ENCODE measurements at places on chromosomes 5 and 9.

DNA sequence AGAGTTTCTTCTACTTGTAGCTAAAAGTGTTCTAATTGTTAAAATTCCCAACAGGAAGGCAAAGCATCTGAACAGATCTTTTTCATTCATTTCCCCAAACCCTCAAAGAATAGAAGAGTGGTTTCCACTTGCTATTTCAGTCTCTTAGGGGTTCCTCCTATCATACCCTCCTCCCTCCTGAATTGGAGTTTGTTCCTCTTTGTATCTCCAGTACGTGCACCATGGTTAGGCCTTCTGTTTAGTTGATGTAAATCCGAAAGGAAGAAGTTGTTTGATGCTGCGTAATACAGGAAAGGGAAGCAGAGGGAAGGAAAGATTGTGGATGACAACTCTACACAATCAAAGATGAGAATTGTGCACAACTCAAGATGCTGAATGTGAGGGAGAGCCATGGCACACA, 303.6 kb downstream of the PIK3R1 start:
- no peaks in the 10 kb centered on the region for H3K27me3 ChIP-seq
- H3K4me1 ChIP-seq: peaks cover 2% of the 10 kb centered on the region
- H3K36me3 ChIP-seq: no peaks in the 10 kb centered on the region
- DNase-seq: no peak
- no peak overlapping the region for H3K4me3 ChIP-seq

DNA sequence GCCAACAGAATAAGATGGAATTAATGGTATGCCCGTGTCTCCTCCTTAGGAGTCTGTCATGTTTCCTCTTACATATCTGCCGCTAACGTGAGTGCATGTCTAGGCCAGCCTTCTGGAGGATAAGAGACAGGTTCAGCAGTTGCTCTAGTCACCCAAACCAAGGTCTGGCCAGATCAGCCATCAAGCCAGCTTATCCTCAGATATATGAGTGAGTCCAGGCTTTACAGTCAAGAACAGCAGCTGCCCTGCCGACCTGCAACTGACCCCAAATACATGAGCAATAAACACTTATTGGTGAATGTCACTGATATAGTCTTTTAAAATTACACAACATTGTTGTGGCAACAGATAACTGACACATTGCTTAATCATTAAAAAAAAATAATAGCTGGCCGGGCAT, 123.5 kb downstream of the TSSK1B start:
- H3K27me3 ChIP-seq: no peaks in the 10 kb centered on the region
- H3K4me1 ChIP-seq: peaks cover 4% of the 10 kb centered on the region
- H3K27ac ChIP-seq: no peak overlapping the region
- no peaks in the 10 kb centered on the region for H3K36me3 ChIP-seq
- peak; percentile 38 for DNase-seq
- H3K4me3 ChIP-seq: no peak overlapping the region

DNA sequence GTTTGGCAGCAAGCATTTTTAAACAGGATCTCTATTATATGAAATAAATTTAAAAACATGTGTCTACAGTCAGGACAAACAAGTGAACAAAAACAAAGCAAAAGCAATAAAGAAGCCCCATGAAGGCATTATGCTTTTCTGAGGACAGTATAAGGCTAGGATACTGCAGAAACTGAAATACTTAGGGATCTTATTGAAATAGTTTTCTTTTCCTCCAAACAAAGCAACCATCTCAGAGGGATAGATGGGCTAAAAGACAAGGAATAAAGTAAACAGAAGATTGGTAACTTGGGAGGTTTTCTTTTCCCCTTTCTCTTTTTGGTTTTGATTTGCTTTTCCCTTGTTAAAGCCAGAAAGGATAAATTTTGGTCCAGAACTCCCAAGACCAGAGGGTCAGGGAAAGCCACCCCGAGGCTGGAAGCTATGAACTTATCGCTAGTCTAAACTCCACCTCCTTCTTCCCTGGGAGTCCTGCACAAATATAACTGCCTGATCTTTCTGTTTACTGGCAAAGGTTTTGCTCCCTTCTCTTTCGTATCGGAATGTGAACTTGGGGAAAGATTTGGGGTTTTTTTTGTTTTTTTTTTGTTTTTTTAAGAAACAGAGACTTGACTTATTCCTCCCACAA, 164.0 kb downstream of the GHR start:
- H3K27me3 ChIP-seq: no peaks in the 10 kb centered on the region
- no peak overlapping the region for H3K4me3 ChIP-seq
- no peak for DNase-seq
- no peaks in the 10 kb centered on the region for H3K36me3 ChIP-seq
- H3K27ac ChIP-seq: no peak overlapping the region

GRCh38 chr5:91033370-91033769, 349.7 kb downstream of the ARRDC3 start:
- H3K4me3 ChIP-seq: no peak overlapping the region
- no peaks in the 10 kb centered on the region for H3K27me3 ChIP-seq
- no peaks in the 10 kb centered on the region for H3K36me3 ChIP-seq
- no peak for DNase-seq

GRCh38 chr5:112412346-112412745, 6.7 kb downstream of the EPB41L4A start:
- no peaks in the 10 kb centered on the region for H3K27me3 ChIP-seq
- DNase-seq: no peak
- H3K36me3 ChIP-seq: no peaks in the 10 kb centered on the region
- H3K4me3 ChIP-seq: no peak overlapping the region
- peaks cover 2% of the 10 kb centered on the region for H3K4me1 ChIP-seq
- H3K27ac ChIP-seq: no peak overlapping the region

DNA sequence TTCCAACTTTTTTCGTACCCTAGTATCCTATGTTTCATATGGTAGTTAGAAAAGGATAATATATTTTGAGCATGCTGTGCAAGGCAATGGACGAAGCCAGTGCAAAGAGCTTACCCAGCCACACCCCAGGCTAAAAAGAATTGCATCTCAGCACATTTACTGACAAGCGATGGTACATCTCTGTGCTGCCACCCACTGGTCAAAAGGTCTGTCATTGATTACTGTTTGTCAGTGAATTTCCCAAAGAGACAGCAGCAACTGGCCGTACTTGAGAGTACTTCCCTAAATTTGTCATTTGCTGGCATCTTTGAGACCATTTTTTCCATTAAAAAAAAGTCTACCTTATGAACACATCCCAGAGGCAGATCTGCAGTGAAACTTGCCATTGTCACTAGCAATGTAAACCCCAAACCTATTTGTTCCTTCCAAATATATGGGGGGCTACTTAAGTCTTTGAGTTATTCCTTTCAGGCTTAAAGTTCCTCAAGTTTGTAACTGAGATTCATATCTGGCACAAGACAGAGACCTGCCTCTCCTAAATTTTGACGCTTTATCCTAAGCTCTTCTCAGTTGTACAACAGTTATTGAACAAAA, 184.3 kb downstream of the CTNND2 start:
- H3K4me1 ChIP-seq: no peaks in the 10 kb centered on the region
- no peak overlapping the region for H3K27ac ChIP-seq
- H3K36me3 ChIP-seq: no peaks in the 10 kb centered on the region

DNA sequence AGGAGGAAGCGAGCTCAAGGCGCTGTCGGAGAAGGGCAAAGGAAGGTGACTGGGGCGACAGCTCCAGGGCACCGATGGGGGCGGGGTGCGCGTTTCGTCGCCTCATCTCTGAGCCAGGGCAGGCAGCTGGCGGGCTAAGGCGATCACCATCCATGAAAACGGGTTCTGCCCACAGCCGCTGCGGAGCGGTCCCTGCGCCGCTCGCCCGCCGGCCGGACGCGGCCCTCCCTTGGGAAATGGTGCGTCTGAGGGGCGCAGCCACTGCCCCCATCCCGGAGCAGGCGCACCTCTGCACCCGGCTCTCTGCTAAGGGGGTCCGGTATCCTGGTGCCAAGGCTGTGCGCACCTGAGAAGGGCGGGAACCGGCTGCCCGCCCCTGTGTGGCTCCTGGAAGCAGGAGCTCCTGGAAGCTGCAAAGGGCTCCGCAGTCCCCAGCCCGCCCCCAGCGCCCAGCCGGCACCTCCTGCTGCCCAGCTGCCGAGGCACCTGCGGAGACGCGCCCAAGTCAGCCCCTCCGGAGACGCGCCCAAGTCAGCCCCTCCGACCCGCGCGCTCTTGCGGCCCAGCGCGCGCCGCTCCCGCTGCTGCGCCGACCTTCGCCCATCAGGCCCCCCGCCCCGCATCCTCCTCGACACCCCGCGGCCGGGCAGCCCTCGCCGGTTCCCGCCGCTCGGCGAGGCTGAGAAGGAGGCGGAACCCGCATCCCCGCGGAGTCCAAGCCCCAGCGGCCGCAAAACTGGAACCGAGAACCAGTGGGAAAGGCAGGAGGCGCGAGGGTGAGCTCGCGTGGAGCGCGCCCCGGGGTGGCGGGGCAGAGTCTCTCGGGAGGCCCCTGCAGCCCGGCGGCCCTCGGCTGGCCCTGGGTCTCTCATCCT, 757 bp downstream of the ANKRD34B start:
- no peak overlapping the region for H3K27ac ChIP-seq
- peaks cover 29% of the 10 kb centered on the region for H3K27me3 ChIP-seq
- H3K36me3 ChIP-seq: no peaks in the 10 kb centered on the region
- peak; percentile 14 for DNase-seq

- H3K4me1 ChIP-seq: no peaks in the 10 kb centered on the region
- H3K36me3 ChIP-seq: peaks cover 1% of the 10 kb centered on the region
- H3K27me3 ChIP-seq: no peaks in the 10 kb centered on the region
- DNase-seq: no peak
Measured at GRCh38 chr5:175920231-175920811, 47.8 kb downstream of the THOC3 start.

GRCh38 chr5:103207011-103207410, 51.6 kb upstream of the MACIR start:
- H3K27ac ChIP-seq: no peak overlapping the region
- peaks cover 2% of the 10 kb centered on the region for H3K36me3 ChIP-seq
- no peak for DNase-seq
- H3K4me1 ChIP-seq: peaks cover 8% of the 10 kb centered on the region
- peak overlapping the region; percentile 5 for H3K4me3 ChIP-seq

DNA sequence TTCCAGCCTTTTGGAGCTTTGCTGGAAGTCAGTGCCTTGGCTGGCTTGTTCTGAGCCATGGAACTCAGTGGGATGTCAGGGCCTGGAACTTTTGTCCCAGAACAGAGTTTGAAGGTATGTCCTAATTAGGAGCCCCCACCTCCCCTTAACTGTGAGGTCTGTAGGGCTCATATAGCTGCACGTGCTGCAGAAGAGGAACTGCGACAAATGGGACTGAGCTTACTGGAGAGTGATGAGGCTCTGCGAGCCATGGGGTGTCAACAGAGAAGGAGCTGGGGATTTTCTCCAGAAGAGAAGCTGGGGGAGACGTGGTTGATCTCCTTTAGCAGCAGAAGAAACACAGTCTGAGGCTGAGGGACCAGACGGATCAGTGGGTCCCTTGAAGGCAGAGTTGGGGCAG, 10.9 kb downstream of the TMEM8B start:
- H3K27me3 ChIP-seq: no peaks in the 10 kb centered on the region
- H3K4me3 ChIP-seq: no peak overlapping the region
- no peak for DNase-seq
- H3K36me3 ChIP-seq: no peaks in the 10 kb centered on the region

DNA sequence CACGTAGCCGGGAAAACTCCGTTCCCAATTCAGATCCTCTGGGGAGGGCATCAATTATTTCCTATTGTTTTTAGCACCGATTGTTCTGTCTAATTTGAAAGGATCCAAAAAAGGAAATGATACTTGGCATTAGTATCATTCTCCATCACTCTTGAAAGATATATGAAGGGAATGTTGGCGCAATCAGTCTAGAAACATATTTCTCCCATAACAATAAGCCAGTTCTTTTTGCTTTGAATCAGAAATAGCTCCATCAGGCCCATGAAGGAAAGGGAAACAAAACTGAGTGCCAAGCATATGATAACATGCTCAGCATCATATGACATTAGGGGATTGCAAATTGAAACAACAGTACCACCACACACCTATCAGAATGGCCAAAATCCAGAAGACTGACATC, 39.8 kb downstream of the SRD5A1 start:
- no peak for DNase-seq
- peaks cover 7% of the 10 kb centered on the region for H3K36me3 ChIP-seq
- H3K27me3 ChIP-seq: no peaks in the 10 kb centered on the region
- H3K4me3 ChIP-seq: no peak overlapping the region

- no peaks in the 10 kb centered on the region for H3K4me1 ChIP-seq
- DNase-seq: no peak
- no peaks in the 10 kb centered on the region for H3K36me3 ChIP-seq
- H3K27ac ChIP-seq: no peak overlapping the region
Measured at GRCh38 chr5:139046551-139046950, 151.6 kb downstream of the SIL1 start.

GRCh38 chr5:120677481-120677880, 213.4 kb downstream of the PRR16 start:
- H3K36me3 ChIP-seq: no peaks in the 10 kb centered on the region
- no peak overlapping the region for H3K4me3 ChIP-seq
- DNase-seq: no peak
- no peaks in the 10 kb centered on the region for H3K27me3 ChIP-seq
- no peak overlapping the region for H3K27ac ChIP-seq

GRCh38 chr9:89639367-89639795, 34.6 kb downstream of the GADD45G start:
- no peak overlapping the region for H3K4me3 ChIP-seq
- no peak for DNase-seq
- H3K36me3 ChIP-seq: no peaks in the 10 kb centered on the region
- no peaks in the 10 kb centered on the region for H3K27me3 ChIP-seq

DNA sequence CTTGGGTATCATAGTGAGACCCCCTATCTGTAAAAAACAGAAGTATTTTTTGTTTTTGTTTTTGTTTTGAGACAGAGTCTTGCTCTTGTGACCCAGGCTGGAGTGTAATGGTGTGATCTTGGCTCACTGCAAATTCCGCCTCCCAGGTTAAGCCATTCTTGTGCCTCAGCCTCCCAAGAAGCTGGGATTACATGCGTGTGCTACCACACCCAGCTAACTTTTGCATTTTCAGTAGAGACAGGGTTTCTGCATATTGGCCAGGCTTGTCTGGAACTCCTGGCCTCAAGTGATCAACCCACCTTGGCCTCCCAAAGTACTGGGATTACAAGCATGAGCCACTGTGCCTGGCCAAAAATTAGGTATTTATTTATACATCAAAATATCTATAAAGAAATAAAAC, 10.2 kb upstream of the CCDC171 start:
- no peaks in the 10 kb centered on the region for H3K36me3 ChIP-seq
- H3K27me3 ChIP-seq: no peaks in the 10 kb centered on the region
- no peak overlapping the region for H3K4me3 ChIP-seq
- no peaks in the 10 kb centered on the region for H3K4me1 ChIP-seq
- H3K27ac ChIP-seq: no peak overlapping the region
- DNase-seq: no peak

- no peaks in the 10 kb centered on the region for H3K36me3 ChIP-seq
- peaks cover 5% of the 10 kb centered on the region for H3K4me1 ChIP-seq
- H3K4me3 ChIP-seq: no peak overlapping the region
- no peak overlapping the region for H3K27ac ChIP-seq
Measured at GRCh38 chr5:134240421-134240962, 14.6 kb upstream of the PPP2CA start.

- H3K27me3 ChIP-seq: no peaks in the 10 kb centered on the region
- H3K36me3 ChIP-seq: no peaks in the 10 kb centered on the region
- DNase-seq: no peak
- H3K27ac ChIP-seq: no peak overlapping the region
- H3K4me1 ChIP-seq: no peaks in the 10 kb centered on the region
Measured at GRCh38 chr5:66273121-66273520, 129.0 kb downstream of the SREK1 start.

Data from trophoblast cell (in vitro differentiated cells and primary cell).